ENCODE measurements at places on chromosomes 6 and 20.
A peak's percentile ranks its signal among the peaks of the same experiment; 100 is the strongest.

DNA sequence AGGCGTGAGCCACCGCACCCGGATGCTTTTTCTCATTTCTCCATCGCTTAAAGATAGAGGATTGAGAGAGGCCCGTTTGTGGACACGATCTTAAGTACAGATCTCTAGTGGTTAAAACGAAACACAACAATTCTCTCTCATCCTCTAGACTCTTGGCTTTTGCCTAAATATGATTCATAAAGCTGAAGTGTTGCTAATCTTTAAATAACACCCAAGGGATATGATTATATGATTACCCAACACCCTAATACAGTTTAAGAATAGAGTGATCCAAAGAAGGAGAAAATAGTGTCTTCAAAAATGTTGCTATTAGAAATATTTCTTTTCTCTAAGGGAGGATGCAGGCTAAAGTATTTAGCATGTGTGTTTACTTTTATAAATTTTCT lies 50.4 kb downstream of the MTHFD1L start:
- DNase-seq = no peak

DNA sequence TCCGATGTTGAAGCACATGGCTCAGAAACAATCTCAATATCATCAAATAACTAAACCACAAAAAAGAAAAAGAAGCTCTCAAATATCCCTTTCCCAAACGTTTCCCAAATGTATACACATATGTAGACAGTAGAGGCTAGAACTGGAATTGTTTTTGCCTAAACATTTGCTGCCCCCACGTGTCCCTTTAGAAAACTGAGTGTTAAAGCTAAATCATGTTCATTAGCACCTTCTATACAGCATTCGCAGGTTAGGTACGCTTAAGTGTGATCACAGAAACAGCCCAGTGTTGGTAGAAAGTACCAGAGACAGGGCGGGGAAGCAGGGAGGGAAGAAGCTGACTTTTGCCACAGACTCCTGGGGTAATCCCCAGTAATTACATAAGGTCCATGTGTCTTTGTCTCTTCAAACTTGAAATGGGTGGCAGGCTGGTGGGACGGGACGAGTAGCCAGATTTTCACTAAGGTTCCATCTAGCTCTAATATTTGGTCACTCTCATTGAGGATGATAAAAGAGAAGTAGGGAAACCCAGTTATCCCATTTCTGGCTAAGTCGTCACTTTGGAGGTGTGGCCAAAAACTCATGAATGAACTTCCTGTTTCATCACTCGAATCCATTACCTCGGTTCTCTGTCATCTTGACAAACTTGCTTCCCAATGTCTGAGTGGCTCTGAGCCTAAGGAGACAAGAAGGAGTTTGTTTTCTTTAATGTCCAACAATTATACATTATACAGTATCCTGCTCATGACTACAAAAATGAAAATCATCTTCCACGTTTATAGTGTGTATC lies 15.0 kb upstream of the TFAP2A start:
- peak; percentile 78 for DNase-seq

GRCh38 chr6:20868397-20869096 lies 334.3 kb downstream of the CDKAL1 start:
- DNase-seq = no peak

GRCh38 chr6:154874773-154875592 lies 120.1 kb upstream of the TIAM2 start:
- no peak for DNase-seq

DNA sequence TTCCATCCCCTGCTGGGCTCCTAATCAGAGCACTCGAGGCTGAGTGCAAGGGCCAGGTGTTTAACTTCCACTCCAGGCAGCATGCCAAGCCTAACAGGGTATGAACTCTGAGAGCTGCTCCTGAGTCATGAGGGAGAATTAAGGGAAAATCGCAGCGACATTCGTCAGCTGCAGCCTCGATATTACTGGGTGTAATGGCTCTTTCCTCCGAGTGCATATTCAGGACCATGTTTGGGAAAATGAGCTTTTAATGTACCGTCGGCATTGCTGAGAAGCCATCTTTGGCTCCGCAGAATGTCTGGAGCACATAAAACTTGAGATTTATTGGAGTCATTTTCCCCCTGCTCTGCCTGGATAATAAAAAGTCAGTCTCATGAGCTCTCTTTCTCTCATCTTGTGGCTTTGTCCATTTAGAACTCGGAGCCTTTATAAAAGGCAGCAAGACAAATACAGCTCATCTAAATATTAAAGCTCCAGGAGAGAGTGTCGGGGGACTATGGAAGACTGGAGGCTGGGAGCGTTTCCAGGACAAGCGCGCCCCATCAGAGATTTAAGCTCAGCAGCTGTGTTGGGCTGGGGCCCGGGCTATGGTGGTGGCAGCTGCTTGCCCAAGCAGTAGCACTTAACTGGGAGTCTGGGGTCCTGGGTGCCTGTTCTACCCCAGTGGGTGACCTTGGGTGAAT lies 103.7 kb downstream of the TOX2 start:
- DNase-seq = no peak

GRCh38 chr20:54347166-54347833 lies 128.1 kb upstream of the DOK5 start:
- DNase-seq = no peak

- no peak for DNase-seq
Observed at GRCh38 chr6:26044140-26045064, 42.8 kb upstream of the HFE start.

DNA sequence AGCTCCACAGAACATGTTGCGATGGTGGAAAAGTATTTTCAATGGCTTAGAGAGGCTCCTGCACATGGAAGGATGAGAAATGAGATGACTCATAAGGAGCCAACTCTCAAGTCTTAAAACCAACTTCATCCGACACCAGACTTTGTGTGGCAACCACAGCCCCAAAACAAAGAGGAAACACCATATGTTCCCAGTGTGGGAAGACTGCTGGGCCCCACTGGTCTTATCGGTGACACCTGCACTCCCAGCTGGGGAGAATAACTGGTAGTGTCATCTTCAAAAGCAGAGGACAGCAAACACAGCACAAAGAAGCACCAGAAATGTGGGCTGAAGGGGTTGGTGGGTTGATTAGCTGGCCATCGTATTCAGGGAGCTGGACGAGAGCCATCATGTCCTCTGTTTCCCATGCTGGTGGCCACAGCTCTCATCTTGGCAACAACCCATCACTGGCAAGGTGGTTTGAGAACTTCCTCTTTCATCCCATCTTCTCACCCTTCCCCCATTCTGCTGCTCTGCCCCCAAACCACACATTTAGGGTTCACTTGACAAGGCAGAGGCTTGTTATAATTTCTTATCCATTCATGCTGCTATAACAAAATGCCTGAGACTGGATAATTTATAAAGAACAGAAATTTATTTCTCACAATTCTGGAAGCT lies 46.0 kb upstream of the TASP1 start:
- no peak for DNase-seq

DNA sequence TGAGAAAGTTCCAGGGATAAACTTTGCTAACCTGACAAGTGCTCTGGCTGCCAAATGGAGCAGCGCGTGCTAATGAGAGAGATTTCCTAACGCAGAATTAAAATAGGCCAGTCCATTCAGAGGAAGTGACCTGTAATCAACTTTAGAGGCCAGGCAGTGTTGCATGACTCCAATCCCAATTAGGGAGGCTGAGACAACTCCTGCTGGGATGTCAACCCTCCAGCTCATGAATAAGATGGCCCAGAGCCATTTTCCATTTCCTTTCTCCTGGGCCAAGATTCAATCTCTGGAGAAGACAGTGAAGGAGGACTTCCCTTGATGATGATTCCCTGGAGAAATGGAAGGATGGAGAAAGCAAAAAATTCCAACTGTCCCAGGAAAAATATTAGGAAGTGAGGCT lies 241.5 kb upstream of the RNF24 start:
- no peak for DNase-seq

DNA sequence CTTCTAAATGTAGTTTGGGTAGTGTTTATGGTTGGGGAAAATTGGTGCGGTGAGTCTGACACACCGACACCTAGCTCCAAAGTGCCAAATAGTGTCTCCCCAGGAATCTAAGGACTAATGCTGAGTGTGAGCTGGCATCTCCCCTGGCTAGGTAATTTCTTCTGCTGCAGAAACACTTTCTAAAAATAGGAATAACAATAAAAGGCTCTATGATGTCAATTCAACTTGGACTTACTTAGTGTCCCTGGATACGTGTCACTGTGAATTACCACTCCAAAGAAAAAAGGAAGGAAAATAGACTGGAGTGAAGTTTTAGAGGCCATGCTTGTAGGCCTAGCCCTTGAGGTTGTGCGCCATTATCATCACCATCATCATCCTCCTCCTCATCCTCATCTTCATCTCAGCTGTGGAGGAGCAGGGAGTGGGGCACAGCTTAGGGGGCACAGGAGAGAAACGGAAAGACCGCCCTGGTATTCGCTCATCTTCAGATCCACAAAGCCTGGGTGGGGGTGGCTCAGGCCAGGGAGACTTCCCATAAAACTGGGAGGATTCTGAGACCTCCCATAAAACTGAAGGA lies 89.6 kb downstream of the TBC1D7 start:
- no peak for DNase-seq

GRCh38 chr6:2192976-2193375 lies 52.4 kb downstream of the GMDS start:
- DNase-seq = no peak

DNA sequence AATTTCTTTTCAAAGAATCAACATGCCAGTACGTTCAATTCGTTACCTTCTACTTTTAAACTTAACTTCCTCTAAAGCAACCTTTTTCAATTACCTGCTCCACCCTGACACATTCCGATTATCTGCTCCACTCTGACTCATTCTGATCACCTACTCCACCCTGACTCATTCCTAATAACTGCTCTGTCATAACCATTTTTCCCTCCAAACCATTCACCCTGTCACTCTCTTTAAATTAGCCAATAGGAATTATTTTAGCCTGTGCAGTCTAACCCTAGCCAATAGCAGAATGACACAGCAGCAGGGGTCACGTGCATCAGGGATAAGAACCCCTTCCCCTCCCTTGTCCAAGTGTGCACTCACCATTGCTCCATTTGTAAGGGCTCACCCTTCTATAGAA lies 557.4 kb upstream of the EYS start:
- DNase-seq = no peak

- no peak for DNase-seq
Observed at GRCh38 chr6:32491700-32492099, 38.4 kb downstream of the HLA-DRB5 start.

DNA sequence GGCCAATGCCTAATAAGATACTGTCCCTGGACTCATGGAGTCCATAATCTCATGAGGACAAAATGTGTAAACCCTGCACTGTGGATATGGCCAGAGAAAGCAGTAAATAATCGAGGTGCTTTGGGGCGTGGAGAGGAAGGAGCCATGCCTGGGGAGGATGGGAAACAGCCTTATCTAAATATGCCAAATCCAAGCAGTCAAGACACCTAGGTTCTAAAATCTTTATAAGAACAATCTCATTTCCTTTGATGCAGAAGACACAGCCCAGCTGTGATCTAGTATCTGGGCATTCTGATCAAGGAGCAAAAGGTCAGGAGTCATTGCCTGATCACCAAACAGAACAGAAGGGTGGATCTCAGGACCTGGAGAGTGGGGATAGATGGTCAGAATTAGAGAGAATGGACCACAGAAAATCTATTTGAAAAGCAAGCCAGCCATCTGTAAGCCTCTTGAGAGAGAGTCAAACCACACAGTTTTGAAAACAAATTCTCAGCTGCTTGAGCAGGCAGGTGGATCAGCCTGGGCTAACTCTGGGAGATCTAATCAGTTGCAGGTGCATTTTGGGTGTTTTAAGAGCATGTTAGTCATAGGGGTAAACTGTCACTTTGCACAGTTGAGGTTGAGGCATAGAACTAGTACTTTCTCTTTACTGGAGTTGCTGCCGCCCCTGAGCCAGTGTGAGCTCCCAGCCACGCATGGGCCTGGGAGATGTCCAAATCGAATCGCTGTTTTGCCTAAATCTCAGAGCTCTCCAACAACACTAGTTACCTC lies 130.8 kb upstream of the TNFAIP3 start:
- DNase-seq = no peak

DNA sequence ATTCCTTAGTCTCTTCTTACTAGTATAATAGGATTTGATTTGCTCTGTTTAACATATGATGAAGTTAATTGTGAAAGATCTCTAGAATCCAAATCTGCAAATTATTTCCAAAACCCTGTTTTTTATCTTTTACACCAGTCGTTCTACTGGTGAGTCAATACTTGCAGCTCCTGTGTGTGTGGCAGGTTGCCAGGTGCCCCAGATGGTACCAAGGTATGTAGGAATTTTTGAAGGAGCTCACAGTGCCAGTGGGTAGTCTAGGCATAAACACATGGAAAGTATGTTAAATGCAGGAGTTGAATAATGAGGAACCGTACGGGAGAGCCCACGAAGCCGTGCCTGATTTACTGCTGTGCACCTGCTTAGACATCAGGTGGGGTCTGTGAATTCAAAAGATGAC lies 192.2 kb downstream of the FARS2 start:
- DNase-seq = no peak

DNA sequence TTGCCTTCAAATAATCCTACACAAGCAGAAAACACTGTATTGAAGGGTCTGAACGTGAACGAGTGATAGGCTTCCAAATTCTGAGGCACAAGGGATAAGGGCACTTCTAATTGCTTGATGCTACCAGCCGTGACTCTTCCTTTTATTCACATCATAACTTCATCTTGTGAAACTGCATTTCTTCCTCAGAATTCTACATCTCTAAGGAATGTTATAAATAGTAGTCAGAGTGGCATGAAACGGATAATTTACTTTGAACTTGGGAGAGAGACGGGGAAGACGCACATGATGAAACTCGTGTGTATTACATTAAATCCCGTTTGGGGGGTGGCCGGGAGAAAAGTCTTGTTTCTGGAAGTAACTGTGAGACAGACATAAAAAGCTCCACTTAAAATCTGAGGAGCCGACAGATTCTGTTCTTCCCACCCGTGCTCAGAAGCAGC lies 754 bp downstream of the HDDC2 start:
- no peak for DNase-seq

- DNase-seq = no peak
Observed at GRCh38 chr6:73669005-73669404, 15.2 kb upstream of the SLC17A5 start.

All from NCI-H526 (cell line).